ENCODE measurements at places on chromosomes 2 and 18.

DNA sequence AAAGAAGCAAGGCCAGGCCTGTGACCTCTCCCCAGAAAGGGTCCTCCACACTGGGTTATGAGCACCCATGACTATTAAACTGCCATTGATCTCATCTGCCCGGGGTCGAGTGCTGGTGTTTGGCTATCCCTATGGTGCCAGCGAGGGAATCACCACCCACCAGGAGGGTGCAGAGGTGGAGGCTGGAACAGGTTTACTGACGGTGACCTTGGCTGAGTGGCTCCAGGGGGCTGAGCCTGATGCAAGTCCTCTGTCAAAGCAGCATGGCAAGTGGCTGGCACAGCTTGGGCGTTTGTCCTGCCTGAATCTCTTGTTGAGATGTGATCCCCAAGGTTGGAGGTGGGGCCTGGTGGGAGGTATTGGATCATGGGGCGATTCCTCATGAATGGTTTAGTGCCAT, 196.4 kb upstream of the HDAC4 start:
- no peak for DNase-seq

DNA sequence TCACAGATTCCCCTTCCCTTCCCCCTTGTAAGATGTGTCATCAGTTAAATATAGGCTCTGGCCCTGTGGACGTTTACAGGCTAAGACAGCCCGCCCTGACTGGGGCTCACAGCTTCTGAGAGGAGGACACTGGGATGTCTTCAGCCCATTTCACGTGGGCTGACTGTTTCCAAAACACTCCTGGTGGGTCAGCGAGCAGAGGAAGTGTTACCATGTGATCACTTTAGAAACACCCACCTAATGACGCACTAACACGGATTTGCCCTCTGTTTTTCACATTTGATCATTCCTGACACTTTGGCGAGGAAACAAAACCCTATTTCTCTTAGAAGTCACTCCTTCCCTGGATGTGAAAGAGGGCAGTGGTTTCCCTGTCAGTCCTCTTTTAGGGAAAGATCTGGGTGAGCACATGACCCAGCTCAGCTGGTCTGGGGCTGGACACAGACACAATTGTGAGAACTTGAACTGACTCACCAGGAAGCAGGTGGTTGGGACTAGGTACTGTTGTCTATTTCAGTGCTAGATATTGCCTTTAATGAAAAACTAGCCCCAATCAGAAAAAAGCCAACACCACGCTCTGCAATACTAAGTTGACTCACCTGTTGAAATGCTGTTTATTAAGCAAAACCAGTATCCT, 38.8 kb downstream of the BMP10 start:
- DNase-seq, result peak; percentile 94

GRCh38 chr18:2657788-2658458, 2.4 kb downstream of the SMCHD1 start:
- no peak for DNase-seq

DNA sequence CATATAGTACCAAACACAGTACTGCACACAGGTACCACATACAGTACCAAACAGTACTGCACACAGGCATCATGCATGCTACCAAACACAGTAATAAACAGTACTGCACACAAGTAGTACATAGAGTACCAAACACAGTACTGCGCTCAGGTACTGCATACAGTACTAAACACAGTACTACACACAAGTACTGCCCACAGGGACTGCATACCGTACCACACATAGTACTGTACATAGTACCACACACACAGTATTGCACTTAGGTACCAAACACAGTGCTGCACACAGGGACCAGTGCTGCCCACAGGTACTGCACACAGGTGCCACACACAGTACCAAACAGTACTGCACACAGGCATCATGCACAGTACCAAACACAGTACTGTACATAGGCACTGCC, 74.9 kb downstream of the ZNF236 start:
- DNase-seq, result no peak

- peak; percentile 61 for DNase-seq
Observed at GRCh38 chr2:171319164-171319810, 114.5 kb downstream of the METTL8 start.

DNA sequence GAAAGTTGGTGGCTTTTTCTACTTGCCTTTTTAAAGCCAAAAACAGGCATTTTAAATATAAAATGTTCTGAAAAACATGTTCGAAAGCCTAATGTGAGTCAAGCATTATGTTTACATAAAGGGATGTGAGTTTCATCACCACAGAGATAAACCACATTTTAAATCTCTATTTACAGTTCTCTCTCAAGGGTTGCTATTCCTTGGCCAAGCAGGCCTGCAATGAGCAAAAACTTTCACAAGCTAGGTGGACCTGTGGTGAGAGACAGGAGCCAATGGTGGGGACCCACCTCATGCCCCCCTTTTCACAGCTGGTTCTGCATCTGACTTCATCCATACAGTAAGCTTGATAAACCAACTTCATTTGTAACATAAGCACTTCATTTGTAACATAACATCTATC, 65.1 kb downstream of the CUL3 start:
- DNase-seq, result no peak

GRCh38 chr2:34747643-34748042, 1148.5 kb upstream of the FAM98A start:
- DNase-seq, result no peak

DNA sequence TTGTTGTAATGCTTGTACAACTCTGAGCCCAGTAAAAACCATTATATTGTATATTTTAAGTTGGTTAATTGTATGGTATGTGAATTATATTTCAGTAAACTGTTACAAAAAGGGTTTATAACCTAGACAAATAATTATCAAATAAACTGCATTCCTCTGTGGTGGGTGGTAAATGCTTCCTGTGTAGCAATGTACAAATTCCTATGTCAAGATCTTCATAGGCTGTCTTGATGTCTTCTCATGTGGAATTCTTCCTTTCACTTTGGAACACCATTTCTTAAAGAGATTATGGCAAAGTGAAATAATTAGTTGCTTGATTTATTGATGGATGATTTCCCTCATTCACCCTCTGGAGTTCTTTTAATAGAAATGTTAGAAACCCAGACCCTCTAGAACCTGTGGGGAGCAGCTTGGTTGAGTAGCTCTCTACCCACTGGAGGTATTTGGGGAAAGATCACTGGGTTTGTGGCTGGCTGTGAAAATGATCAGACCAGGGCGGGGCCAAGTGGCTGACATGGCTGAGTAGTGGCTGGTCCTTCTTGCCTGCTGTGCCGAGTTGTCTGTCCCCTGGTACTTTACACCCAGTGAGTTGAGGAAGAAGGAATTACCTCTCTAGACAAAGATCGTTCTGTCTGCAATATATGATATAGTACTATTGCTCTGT, 22.4 kb upstream of the MGAT5 start:
- no peak for DNase-seq

GRCh38 chr18:59604877-59605276, 92.3 kb downstream of the CCBE1 start:
- no peak for DNase-seq

DNA sequence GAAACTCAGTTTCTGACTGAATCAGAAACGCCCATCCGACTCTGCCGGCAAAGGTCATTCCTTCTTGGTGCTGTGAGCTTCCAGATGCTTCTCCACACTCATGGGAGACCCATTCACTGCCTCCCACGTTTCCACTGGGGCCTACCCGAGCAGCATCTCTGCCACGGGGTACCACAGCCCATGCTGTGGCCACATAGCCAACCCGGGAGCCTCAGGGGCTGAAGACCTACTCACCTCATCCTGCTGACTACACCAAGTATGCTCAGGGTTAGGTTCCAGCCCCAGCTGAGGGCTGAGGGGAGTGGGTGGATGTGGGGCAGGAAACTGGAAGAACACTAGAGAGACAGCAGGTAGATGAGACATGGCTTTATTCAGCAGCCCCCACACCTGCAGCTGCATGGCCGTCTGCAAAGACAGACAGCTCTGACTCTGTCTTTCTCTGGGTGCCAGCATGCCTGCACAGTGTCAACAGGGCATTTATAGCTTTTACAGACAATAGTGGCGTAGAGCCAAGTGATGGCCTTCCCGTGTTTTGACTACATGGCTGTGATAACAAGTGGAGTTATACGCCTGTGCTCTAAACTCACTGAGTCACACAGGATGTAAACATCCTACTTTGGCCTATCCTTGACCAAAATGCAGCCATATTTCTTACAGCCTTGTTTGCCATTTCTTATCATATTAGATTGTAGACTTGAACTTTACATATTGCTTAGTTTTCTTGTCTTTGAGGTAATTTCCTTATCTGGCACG, 16.5 kb upstream of the KLHL23 start:
- peak; percentile 85 for DNase-seq

- no peak for DNase-seq
Observed at GRCh38 chr2:227871375-227871791, at the start of gene DAW1. TSS of gene DAW1 (plus strand) at chr2:227871631. CDS start at chr2:227871690, 59 bp downstream.

GRCh38 chr18:46320928-46321711, 216.9 kb downstream of the HAUS1 start:
- DNase-seq, result no peak

DNA sequence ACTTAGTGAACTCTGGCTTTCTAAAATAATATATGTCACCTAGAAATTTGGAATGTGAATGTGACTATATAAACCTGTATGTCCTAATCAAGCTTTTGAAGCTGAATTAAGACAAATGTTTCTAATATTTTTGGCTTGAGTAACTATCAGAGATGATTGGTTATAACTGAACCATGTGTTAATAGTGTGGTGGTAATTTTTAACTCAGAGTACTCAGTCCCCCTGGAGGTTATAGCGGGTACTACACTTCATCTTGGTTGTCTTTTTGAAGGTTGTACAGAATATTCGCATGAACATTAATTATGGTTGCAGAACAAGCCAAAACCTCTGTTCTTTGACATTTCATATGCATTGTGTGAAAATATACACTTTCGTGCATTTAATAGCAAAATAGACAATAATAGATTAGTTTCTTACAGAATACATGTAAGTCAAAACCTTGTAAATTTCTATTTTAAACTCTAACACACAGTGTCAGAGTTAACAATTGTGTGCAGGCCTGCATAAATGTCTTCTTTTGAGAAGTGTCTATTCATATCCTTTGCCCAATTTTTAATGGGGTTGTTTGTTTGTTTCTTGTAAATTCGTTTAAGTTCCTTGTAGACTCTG, 86.0 kb downstream of the OSBPL6 start:
- peak; percentile 54 for DNase-seq

DNA sequence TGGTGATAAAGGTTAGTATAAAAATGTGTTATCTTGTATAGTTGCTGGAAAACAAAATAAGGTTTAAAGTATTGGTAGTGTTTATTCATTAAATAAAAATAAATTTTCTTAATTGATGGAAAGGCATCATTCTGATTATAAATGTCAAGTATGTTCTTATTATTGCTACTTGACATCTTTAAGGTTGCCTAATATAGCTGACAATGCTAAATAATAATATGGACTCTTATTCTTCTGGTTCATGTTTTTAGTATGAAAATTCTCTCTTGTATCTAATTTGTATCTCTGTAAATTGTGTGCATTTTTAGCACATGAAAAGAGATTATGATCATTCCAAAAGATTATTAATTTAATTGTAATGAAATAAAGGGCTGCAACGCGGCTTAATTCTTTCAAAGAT, 25.0 kb downstream of the RBM44 start:
- no peak for DNase-seq

DNA sequence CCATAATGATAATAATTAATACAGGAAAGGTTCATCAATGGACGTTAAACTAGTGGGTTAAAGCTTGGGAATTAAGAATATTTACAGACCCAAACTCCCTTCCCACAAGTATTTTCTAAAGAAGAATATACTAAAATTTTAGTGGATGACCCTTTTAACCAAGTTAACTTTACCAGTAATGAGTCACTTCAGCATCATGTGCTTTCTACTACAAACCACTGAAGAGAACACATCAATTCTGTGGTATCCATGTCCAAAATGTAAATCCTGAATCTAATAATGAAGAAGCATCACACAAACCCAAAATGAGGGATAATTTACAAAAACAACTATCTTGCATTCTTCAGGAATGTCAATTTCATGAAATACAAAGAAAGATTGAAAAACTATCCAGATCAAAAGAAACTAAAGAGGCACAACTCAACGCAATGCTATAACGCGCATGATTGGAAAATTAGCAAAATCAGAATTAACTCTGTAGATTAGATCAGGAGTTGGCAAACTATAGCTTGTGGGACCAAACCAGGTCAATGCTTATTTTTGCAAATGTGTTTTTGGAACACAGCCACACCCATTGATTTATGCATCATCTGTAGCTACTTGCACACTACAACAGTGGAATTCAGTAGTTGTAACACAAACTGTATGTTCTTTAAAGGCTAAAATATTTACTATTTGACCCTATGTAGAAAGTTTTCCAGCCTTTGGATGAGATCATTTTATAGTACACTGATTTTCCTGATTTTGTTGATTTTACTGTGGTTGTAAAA, 27.5 kb downstream of the COPS8 start:
- DNase-seq, result no peak

DNA sequence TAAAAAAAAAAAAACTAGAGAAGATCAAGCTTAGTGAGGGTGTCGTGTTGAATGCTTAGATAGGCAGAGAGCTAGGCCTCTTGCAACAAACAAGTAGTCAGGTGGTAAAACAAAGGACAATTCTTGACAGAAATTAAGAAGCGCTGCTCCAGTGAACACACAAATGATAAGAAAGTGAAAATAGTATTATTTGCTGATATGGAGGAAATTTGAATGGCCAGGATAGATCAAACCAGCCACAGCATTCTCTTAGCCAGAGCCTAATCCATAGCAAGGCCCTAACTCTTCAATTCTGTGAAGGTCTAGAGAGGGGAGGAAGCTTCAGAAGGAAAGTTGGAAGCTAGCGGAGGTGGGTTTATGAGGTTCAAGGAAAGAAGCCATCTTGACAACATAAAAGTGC, 121.0 kb downstream of the SNTG2 start:
- no peak for DNase-seq

DNA sequence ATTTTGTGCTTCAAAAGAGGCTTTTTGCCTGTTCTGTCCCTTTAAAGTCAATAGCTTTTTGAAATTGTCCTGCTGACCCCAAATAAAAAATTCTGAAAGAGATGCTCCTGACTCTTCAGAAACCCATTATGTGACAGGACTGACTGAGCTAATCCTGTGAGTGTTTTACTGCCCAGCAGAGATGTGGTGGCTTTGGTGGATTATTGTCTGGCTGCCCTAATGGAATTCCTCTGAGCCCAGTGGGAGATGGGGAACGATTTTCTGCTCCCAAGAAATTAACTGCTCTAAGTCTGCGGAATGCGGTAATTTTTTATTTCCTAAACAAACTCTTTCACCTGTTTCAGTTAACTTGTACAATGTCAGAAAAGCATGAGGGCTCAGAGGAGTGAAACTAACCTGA, 258.2 kb downstream of the IKZF2 start:
- no peak for DNase-seq

GRCh38 chr2:8297376-8298231, 384.3 kb upstream of the ID2 start:
- DNase-seq, result no peak

- DNase-seq, result no peak
Observed at GRCh38 chr2:27831279-27832050, 58.7 kb downstream of the RBKS start.

- no peak for DNase-seq
Observed at GRCh38 chr2:28377984-28378678, 14.5 kb upstream of the FOSL2 start.

- no peak for DNase-seq
Observed at GRCh38 chr2:152600697-152601096, 116.6 kb downstream of the PRPF40A start.
